8988T (cell line): ENCODE measurements at places on chromosomes 16 and 17.
A peak's percentile ranks its signal among the peaks of the same experiment; 100 is the strongest.

- no peak for DNase-seq
Measured at GRCh38 chr17:83024218-83024971, 55.0 kb upstream of the METRNL start.

- DNase-seq: no peak
Measured at GRCh38 chr16:766820-767640, 6.5 kb downstream of the MSLN start.

GRCh38 chr16:63978240-63978639 is 1143.6 kb downstream of the CDH11 start:
- no peak for DNase-seq

- peak; percentile 21 for DNase-seq
Measured at GRCh38 chr17:58324056-58324408, 4.6 kb downstream of the TSPOAP1 start.

DNA sequence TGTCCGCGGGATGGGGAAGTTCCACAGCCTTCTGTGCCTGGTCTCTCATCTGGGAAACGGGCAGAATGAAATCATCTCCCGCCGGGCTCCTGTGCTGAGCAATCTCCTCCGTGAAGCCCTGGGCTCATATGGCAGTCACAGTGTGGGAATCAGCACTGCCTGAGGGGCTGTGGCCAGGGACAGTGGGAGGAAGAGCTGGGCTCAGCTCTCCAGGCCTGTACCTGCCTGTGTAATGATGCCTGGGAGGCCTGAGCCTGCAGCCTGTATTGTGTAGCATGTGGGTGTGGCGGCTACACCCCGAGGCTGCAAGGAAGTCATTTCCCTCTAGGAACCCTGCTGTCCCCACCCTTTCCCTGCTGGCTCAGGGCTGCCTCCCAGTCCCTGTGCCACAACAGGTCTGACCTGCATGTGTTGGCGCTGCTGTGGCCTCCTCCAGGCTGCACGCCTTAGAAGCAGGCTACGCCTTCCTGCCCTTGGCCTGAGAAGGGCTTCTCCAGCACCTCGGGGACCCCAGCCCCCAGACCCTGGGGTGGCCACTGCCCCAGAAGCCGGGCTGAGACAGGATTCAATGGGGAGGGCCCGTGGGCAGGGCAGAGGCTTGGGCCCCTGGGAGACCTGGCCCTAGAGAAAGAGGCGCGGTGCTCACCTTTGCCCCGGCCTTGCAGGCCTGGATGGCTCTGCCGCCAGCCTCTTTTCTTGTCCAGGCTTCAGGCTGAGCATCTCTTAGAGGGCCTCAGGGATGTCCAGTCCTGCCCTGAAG is 2.1 kb downstream of the ITGB4 start:
- no peak for DNase-seq

GRCh38 chr17:29042026-29042678 is 789 bp upstream of the PIPOX start:
- DNase-seq: no peak

DNA sequence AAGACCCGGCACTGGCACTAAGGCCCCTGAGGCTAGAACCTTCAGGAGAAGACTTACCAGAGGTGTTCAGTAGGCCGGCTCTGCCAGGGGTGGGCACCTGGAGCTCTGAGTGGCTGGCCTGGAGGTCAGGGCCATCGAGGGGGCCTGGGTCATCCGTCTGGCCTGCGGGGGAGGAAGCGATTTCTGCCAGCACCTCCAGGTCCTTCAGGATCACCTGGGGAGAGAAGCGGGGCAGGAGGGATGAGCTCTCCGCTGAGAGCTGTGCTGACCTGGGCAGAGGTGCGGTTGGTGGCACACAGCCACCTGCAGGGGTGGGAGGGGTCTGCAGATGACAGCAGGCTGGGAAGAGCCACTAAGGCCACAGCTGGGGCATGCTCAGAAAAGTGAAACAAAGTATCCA is 56.6 kb downstream of the VAC14 start:
- DNase-seq: no peak

GRCh38 chr17:17917394-17917793 is 54.8 kb downstream of the TOM1L2 start:
- no peak for DNase-seq

DNA sequence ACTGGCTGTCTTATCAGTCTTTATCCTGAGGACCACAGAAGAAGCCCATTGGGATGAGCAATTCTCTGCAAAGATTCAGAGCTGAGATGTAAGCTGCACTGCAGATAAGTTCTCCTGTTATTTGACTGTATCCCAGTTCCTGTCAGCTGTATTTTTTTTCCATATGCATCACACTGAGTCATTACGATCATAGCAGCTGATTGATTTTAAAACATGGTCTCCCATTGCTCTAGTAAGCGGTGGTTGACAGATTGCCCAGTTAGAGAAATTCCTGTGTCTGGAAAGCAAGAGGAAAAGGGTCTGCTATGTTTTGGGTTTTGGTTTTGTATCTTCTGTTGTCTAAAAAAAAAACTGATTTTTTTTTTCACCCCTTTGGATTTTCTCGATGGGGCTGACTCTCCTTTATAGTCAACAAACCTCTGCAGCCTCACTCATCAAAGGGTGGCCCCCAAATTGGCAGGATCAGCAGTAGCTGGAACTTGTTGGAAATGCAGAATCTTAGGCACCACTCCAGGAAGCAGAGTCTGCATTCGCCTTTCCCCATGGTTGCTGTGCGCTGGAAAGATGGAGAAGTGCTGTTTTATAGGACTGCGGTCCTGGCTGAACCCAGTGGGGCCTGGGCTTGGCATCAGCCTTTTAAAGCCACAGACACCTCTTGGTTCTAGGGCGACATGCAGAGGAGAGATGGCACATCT is 220.1 kb upstream of the MPHOSPH6 start:
- DNase-seq: no peak

GRCh38 chr17:42275527-42276358 is 448 bp downstream of the STAT5B start:
- no peak for DNase-seq

DNA sequence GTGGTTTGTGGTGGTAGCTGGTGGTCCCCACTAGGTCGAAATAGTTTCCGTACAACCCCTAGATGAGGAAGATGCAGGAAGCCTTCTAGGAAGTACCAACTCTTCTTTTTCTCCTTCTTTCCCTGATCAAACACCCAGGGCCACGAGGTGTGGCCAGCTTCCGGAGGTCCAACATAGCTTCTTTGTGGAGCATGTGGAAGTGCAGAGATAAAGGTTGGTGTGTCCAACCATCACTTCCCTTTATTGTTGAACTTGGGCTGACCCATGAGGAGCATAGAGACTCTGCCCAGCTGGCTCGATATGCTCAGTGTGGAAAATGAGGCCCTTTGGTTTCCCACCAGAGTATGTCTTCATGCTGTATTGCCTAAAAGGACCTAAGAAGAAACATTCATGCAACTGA is 6.3 kb upstream of the RGS9 start:
- no peak for DNase-seq

- DNase-seq: no peak
Measured at GRCh38 chr17:39462631-39463375, 1.5 kb downstream of the CDK12 start.

- DNase-seq: no peak
Measured at GRCh38 chr17:27810211-27810901, 10.0 kb upstream of the NOS2 start.

GRCh38 chr16:17606460-17606859 is 135.7 kb upstream of the XYLT1 start:
- no peak for DNase-seq

GRCh38 chr17:44360826-44361225 is 2.8 kb downstream of the FAM171A2 start:
- DNase-seq: no peak

DNA sequence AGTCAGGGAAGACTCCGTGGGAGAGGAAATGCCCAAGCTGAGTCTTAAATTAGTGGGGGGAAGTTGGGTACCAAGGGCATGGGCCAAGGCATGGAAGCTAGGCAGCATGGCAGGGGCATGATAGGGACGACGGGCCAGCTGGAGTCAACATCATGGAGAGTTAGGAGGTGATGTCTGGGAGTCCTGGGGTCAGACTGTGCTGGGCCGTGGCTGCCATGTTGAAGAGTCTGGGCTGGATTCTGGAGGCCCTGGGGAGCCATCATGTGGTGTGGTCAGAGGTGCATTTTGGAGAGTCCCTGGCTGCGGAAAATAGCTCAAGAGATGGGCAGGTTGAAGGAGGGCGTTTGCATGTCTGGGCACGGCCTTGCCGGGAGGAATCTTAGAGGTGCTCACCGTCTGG is 85.2 kb downstream of the SDR42E1 start:
- no peak for DNase-seq

GRCh38 chr17:61235827-61236197 is 163.8 kb upstream of the TBX2 start:
- DNase-seq: no peak

DNA sequence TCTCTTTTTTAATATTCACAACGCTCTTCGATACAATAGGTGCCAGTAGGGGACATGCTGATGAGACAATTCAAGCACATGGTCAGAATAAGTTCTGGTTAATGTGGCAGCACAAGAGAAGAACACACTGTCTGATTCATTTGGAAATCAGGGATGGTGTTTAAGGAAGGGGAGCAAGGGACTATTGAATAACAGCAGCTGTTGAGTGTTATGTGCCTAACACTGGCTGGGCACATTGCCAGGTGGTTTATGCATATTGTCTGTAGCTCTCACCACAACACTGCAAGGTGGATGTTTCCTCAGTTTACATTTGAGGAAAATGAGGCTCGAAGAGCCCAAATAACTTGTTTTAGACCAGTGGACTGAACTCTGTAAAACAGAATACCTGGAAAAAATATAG is 44.2 kb downstream of the LYRM9 start:
- DNase-seq: no peak

- DNase-seq: no peak
Measured at GRCh38 chr17:7167832-7168231, 11.3 kb downstream of the ASGR1 start.

DNA sequence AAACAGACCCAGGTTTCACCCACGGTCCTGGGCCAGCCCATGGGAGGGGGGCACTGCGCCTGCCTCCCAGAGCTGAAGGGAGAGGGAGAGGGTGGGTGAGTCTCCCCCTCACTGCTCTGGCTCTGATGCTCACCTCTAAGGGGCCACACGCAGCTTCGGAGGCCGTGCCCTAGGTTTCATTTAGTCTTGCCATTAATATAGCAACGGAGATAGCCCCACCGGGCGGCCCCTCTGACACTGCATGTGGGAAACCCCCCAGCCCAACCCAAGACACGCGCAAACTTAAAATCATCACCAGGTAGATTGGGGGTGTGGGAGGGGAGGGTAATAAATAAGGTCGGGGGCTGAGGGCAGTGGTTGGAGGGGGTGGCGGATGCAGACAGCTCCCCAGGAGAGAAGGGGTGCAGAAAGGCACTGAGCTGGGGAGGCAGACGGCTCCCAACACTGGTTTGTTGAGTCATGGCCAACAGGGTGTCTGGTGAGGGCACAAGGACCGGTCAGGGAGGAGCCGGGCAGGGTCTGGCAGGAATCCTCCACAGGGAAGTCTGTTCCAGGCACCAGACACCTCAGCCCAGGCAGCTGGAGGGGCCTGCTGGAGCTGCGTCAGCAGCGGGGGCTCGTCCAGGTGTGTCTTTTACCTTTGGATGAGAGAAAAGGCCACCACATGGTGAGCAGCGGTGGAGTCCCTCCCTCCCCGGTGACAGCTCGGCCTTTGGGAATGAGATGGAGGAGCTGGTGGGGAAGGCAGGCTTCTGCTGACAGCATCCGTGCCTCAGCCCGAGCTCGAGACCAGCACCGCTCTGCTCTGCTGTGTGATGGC is 32.0 kb upstream of the DOC2B start:
- DNase-seq: no peak

- no peak for DNase-seq
Measured at GRCh38 chr16:79407005-79407404, 193.5 kb downstream of the MAF start.

DNA sequence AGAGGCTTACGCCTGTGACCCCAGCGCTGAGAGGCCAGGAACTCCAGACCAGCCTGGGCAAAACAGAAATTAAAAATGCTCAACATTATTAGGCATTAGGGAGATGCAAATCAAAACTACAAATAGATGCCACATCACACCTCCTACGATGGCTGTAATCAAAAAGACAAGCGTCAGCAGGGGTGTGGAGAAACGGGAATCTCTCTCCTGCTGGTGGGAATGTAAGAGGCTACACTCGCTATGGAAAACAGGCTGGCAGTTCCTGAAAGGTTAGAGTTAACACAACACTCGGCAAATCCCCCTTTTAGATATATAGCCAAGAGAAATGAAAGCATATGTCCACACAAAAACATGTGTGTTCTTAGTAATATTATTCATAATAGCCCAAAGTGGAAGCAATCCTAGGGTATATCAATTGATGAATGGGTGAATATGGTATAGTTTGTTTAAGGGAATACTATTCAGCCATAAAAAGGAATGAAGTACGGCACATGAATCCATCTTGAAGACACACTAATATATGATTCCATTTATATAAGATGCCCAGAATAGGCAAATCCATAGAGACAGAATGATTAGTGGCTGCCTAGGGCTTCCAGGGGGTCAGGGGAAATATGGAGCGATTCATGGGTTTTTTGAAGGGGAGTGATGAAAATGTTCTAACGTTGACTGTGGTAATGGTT is 1.8 kb upstream of the NPRL3 start:
- no peak for DNase-seq

DNA sequence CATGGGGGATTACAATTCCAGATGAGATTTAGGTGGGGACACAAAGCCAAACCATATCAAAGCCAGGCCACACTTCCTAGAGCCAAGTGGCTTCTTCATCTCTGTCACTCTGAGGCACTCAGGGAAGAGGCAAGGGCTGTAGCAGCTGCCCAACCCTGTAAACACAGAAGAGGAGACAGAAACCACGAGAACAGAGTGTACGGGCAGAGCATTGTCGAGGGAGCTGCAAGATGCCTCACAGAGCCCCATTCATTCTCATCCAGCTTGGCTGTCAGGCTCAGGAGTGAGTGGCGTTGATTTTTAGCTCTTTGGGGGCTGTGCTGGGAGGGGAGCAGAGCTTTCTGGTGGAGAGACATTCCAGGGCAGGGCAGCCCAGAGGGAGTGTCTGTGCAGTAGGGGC is 117.2 kb upstream of the SALL1 start:
- DNase-seq: no peak

GRCh38 chr16:79101491-79101890 is 499.0 kb downstream of the MAF start:
- no peak for DNase-seq

DNA sequence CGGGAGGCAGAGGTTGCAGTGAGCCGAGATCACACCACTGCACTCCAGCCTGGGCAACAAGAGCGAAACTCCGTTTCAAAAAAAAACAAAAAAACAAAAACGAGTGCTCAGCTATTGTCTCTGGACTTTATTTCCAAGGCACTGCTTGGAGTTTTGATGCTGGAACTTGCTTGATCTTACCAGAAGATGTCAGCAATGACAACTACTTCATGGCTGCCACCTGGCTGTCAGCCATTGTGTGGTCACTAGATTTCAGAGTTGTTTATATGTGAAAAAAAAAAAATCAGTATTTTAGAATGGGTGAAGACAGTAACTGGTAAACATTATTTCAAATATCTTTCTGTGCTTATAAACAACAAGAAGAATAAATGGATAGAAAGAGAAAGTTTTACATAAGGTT is 26.3 kb upstream of the OR4D1 start:
- no peak for DNase-seq

GRCh38 chr16:19884611-19885450 is at the start of gene GPRC5B:
TSS of gene GPRC5B (minus strand) at chr16:19884848. CDS start at chr16:19872845, 12,003 bp downstream.
- no peak for DNase-seq

- DNase-seq: no peak
Measured at GRCh38 chr17:50270435-50271362, 3.6 kb upstream of the TMEM92 start.

- no peak for DNase-seq
Measured at GRCh38 chr16:4344983-4345835, 5.9 kb downstream of the PAM16 start.
